ENCODE measurements at places on chromosomes 1 and 21. TPM values are rescaled to one million over a fixed set of nuclear protein-coding genes. Genes with fewer than 3 reads are reported as not detected.

Gene B3GALT5
- total RNA-seq = 0.18 TPM

Gene KLF17
- total RNA-seq = 0.28 TPM

Gene CRYZ
- total RNA-seq = 43.4 TPM

Gene HSD3B1
- total RNA-seq = not detected

Gene TRIM17
- not detected for total RNA-seq

Gene OR10J1
- not detected for total RNA-seq

Gene FCGR3A
- not detected for total RNA-seq

Gene MCOLN2
- total RNA-seq = 1.1 TPM

Gene IGSF3
- total RNA-seq = under 0.01 TPM

Gene PLA2G2F
- total RNA-seq = not detected

Gene TAS1R1
- not detected for total RNA-seq

Gene RNF186
- not detected for total RNA-seq

Gene ZNF697
- 14.4 TPM for total RNA-seq

Gene CD53
- not detected for total RNA-seq

Gene KRTAP24-1
- not detected for total RNA-seq

Gene BGLAP
- total RNA-seq = not detected

Gene VSIG8
- not detected for total RNA-seq

Gene FRRS1
- total RNA-seq = 21.7 TPM

Gene IL6R
- total RNA-seq = 6.1 TPM

Gene TMPRSS3
- total RNA-seq = not detected

Gene CHIT1
- total RNA-seq = not detected

Gene STUM
- total RNA-seq = not detected

Gene ELF3
- not detected for total RNA-seq

Gene RNU1-3
- total RNA-seq = under 0.01 TPM

Gene KAZN
- 5.6 TPM for total RNA-seq

Gene FAM72B
- total RNA-seq = 1.6 TPM

Gene PDZK1
- 1.7 TPM for total RNA-seq

Gene ADAMTSL4
- 0.56 TPM for total RNA-seq

Gene TNFRSF9
- 0.72 TPM for total RNA-seq

Gene RBBP5
- 37.5 TPM for total RNA-seq

Gene CR1L
- total RNA-seq = not detected

Gene VANGL1
- total RNA-seq = 7.5 TPM

Gene AIRE
- not detected for total RNA-seq

Gene RIMS3
- 0.28 TPM for total RNA-seq

Gene CRP
- not detected for total RNA-seq

Gene NES
- total RNA-seq = 46.1 TPM

Gene ADGRB2
- 2.2 TPM for total RNA-seq

Data from IMR-90 (cell line).